ENCODE measurements at places on chromosomes 13 and 19.

DNA sequence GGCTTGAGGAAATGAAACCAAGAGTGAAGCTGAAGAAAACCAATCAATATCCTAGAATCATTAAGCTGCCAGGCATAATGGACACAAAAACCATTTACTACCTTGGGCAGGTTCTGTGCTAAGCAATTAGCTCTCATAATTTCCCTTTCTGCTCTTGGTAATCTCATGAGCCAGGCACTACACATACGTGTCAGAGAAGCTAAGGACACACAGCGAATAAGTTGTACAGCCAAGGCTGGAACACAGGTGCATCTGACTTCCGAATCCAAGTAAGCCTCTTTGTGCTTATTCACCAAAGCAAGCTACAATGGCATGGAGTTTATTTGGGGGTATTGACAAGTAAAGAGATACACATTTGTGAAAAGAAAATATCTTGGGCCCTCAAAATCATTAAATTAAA, 1343.9 kb upstream of the MIR17HG start:
- no peak for DNase-seq

- DNase-seq, result no peak
Measured at GRCh38 chr13:27933580-27934328, 14.0 kb downstream of the PDX1 start.

GRCh38 chr19:19447536-19448237, 42.2 kb downstream of the GATAD2A start:
- no peak for DNase-seq

DNA sequence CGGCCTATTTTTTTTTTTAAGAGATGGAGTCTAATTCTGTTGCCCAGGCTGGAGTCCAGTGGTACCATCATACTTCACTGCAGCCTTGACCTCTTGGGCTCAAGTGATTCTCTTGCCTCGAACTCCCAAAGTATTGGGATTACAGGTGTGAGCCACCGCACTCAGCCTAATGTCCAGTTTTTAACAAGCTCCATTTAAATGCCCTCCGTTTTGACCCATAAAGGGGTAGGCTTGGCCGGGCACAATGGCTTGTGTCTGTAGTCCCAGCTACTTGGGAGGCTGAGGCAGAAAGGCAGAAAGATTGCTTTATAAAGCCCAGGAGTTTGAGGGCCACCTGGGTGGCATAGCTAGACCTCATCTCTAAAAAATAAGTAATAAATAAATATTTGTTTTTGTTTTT, 11.8 kb downstream of the LDLR start:
- no peak for DNase-seq

GRCh38 chr19:10811391-10812111, 24.5 kb downstream of the TMED1 start:
- DNase-seq, result no peak

GRCh38 chr13:44876782-44877324, 112.4 kb downstream of the NUFIP1 start:
- DNase-seq, result no peak

DNA sequence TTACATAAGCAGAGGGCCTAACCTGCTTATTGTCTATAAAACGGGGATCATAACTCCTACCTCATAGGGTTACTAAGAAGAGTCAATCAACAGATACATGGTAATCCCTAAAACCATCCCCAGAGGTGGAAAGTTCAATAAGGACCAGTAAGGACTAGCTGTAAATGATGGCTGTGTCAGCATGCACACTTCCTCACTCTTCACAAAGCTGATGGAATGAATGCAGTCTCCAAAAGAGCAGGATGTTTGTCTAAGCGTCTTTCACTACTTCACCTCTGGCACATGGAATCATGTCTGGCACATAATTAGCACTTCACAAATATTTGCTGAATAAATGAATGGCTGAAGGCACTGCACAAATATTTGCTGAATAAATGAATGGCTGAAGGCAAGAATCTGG, 134.2 kb downstream of the MIPEP start:
- no peak for DNase-seq

DNA sequence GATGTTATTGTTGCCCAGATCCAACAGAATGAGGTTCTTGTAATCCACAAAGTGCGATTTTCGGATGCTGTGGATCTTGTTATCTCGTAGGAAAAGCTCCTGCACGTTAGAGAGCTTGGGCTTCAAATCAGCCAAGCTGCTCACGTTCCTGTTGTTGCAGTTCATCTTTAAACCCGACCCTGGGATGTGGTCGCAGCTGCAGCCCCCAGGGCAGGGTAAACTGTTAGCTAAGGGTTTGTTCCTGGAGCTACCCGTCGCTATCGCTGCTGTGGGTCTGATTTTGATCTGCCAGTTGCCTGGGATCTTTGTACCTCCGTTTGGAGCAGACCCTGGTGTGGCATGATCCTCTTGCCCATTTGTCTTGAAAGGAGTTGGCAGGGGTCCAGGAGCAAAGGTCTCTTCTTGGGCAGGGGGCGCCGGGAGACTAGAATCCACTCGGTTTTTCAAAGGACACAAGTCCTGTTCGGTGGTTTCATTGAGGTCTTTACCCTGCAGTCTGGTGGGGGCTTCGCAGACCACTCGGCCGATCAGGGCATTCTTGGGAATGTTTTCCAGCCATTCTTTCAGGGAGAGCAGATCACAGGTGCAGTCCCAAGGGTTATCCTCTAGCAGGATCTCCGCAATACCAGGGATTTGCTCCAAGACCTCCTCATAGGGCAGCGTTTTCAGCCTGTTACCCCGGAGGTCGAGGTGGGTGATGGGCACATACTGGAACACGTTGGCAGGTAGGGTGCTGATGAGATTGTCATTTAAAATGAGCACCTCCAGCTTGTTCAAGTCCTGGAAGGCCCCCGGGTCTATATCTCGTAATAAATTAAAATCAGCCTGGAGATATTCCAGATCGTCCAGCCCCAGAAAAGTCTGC, 1.8 kb downstream of the SLITRK1 start:
- DNase-seq, result no peak

Measured in NCI-H1436 (cell line).